ENCODE measurements at places on chromosomes 7 and 10. TPM values are rescaled to one million over a fixed set of nuclear protein-coding genes. Genes with fewer than 3 reads are reported as not detected.

The CLCN1 gene
- not detected for total RNA-seq

The LIPF gene
- not detected for total RNA-seq

The TMEM225B gene
- 0.48 TPM for total RNA-seq

The NKX1-2 gene
- 0.11 TPM for total RNA-seq

The COL13A1 gene
- 59.4 TPM for total RNA-seq

The GPR22 gene
- not detected for total RNA-seq

The GLUD1 gene
- total RNA-seq = 152 TPM

The SLC26A5 gene
- not detected for total RNA-seq

The WNT16 gene
- 0.08 TPM for total RNA-seq

The CDNF gene
- 4.4 TPM for total RNA-seq

The RARRES2 gene
- total RNA-seq = not detected

The RPP38 gene
- 14.0 TPM for total RNA-seq

The SORCS3 gene
- total RNA-seq = not detected

The DPY19L1 gene
- 26.4 TPM for total RNA-seq

The C10orf90 gene
- 22.0 TPM for total RNA-seq

The UCN3 gene
- not detected for total RNA-seq

The ZFAND4 gene
- 1.5 TPM for total RNA-seq

The SRI gene
- 214 TPM for total RNA-seq

The PCDH15 gene
- total RNA-seq = 0.68 TPM

The ZNF485 gene
- total RNA-seq = 4.2 TPM

The FAM25A gene
- total RNA-seq = not detected

The ZC3HAV1L gene
- total RNA-seq = 2.3 TPM

The NEUROG3 gene
- total RNA-seq = not detected

The SUFU gene
- total RNA-seq = 7.4 TPM

The HOXA6 gene
- 5.7 TPM for total RNA-seq

The LRRC61 gene
- total RNA-seq = not detected

The PROSER2 gene
- 31.3 TPM for total RNA-seq

The OR9A2 gene
- not detected for total RNA-seq

The CNPY4 gene
- total RNA-seq = 20.6 TPM

The PNLIPRP2 gene
- total RNA-seq = not detected

The PON1 gene
- total RNA-seq = not detected

The NYAP1 gene
- 0.08 TPM for total RNA-seq

The ECD gene
- 23.3 TPM for total RNA-seq

The ITPRID1 gene
- total RNA-seq = not detected

The NAT16 gene
- total RNA-seq = 0.11 TPM

The PRF1 gene
- not detected for total RNA-seq

The CREB5 gene
- 3.0 TPM for total RNA-seq

The AGR3 gene
- total RNA-seq = 0.24 TPM

The PIP gene
- not detected for total RNA-seq

The EBLN1 gene
- not detected for total RNA-seq

The PUS7 gene
- 33.1 TPM for total RNA-seq

The FLNC gene
- 0.03 TPM for total RNA-seq

The CPXM2 gene
- not detected for total RNA-seq

The SUGCT gene
- total RNA-seq = 5.6 TPM

The CYP2C8 gene
- total RNA-seq = not detected

The COL17A1 gene
- 3.7 TPM for total RNA-seq

The TUBB8 gene
- not detected for total RNA-seq

The PDSS1 gene
- 26.0 TPM for total RNA-seq

The GALNT17 gene
- not detected for total RNA-seq
